ENCODE measurements at places on chromosomes 7 and 10.

GRCh38 chr10:17684537-17684936 lies 40.6 kb downstream of the STAM start:
- DNase-seq: no peak

- no peak for DNase-seq
These were observed 6.1 kb upstream of the LAMB4 start for GRCh38 chr7:108136191-108136688.

- DNase-seq: no peak
These were observed 1177.4 kb downstream of the SORCS1 start for GRCh38 chr10:105986912-105987635.

GRCh38 chr7:143255564-143255963 lies 7.7 kb upstream of the GSTK1 start:
- no peak for DNase-seq
